ENCODE measurements at places on chromosomes 13 and 19. TPM values are rescaled to one million over a fixed set of nuclear protein-coding genes. Genes with fewer than 3 reads are reported as not detected.

The HTR2A gene
- total RNA-seq: not detected

The KIR2DL1 gene
- not detected for total RNA-seq

The KLC3 gene
- not detected for total RNA-seq

The ZNF836 gene
- 20.1 TPM for total RNA-seq

The ANKRD27 gene
- total RNA-seq: 44.9 TPM

The CPB2 gene
- not detected for total RNA-seq

The UNC13A gene
- total RNA-seq: 0.30 TPM

The RFPL4AL1 gene
- total RNA-seq: not detected

The RASAL3 gene
- total RNA-seq: 214 TPM

The GIPR gene
- 6.8 TPM for total RNA-seq

The CYP4F12 gene
- not detected for total RNA-seq

The NCAN gene
- total RNA-seq: not detected

The XPO4 gene
- 21.0 TPM for total RNA-seq

The LRRC63 gene
- total RNA-seq: 1.2 TPM

Data from naive thymus-derived CD4-positive, alpha-beta T cell (primary cell).